GM12878 (cell line): ENCODE measurements at places on chromosomes 11 and 22.

DNA sequence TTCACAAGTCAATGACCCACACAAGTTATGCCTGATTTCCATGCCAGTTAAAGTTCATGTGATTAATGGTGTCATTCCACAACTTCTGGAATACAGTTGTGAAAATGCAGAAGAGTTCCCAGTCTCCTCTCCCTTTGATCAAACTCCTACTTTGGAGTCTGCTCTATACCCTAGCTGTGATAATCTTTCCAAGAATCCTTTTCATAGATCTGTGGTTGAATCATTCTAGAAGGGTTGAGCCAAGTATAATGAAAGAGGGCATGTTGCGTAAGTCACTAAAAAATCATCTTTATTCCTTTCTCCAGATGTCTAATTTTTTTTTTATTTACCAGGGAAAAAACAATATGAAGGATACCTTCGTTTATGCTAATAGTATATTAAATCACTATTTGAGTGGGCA is 89.7 kb upstream of the CARD18 start:
- no peaks in the 10 kb centered on the region for H3K36me3 ChIP-seq
- H3K27me3 ChIP-seq = no peaks in the 10 kb centered on the region
- DNase-seq = no peak

DNA sequence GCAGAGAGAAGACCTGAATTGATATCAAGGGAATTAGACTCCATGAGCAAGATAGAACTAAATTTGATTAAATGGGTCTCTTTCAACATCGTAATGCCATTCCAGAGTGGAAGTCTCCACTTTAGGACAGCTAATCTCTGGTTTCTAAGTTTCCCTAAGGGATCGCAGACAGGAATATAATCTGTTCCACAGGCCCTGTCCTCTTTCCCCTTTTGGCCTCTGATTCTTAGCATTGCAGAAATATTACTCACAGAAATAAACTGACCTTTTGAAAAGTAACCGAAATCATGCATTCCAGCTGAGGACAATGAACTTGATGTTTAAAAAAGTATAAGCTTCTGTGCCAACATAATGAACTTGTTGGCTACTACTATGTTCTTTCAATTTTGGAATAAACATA is 227.8 kb downstream of the ETS1 start:
- no peak for DNase-seq
- H3K27ac ChIP-seq = no peak overlapping the region
- no peaks in the 10 kb centered on the region for H3K4me1 ChIP-seq
- no peaks in the 10 kb centered on the region for H3K27me3 ChIP-seq
- H3K36me3 ChIP-seq = no peaks in the 10 kb centered on the region
- no peak overlapping the region for H3K4me3 ChIP-seq

DNA sequence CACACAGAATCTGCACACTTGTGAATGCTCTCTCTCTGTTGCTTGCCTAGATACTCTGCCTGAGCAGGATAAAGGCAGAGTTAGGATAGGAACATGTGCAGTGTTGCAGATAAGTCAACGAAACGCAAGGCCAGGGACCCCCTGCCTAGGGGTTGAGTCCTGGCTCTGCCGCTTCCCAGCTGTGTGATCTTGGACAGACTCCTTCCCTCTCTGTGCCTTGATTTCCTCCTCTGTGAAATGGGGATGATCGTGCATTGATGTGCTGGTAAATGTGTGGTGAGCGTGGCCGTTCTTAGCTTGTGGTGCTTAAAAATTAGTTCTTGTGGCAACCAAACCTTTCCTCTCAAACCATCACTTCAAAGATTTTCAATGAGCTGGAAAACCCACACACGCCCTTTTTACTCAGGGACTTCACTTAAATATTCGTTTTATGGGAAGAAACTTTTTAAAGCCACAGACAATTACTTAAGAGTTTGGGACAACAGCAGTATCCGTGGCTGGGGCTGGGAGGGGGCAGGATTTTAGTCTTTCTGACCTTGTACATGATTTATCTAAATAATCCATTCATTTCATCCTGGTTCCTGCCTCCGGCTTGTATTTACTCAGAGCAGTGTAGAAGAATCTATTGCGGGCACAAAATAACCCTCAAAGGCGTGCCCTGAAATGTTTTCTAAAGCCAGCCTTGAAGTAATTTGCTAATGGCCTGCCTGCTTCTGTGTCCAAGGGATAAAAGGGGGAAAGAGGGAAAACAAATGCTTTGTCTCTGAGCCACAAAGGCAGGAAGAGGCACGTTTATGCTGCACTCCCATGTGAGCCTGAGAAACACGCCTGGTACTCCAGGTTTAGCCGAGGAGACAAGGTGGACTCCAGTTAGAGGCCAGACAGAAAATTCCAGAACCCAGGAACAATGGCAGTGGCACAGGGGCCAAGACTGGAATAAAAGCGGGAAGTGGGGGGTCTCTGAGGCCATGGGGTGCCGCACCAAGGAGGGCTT is 85.0 kb upstream of the CRYBB3 start:
- no peaks in the 10 kb centered on the region; the same call in 1 of the 2 replicates for H3K27me3 ChIP-seq
- no peaks in the 10 kb centered on the region; the same call in 1 of the 2 replicates for H3K36me3 ChIP-seq
- DNase-seq = no peak
- no peak overlapping the region for H3K27ac ChIP-seq
- H3K4me1 ChIP-seq = no peaks in the 10 kb centered on the region

- H3K27ac ChIP-seq = no peak overlapping the region
- H3K4me1 ChIP-seq = no peaks in the 10 kb centered on the region
- no peaks in the 10 kb centered on the region for H3K36me3 ChIP-seq
- no peak for DNase-seq
- H3K27me3 ChIP-seq = no peaks in the 10 kb centered on the region
Measured at GRCh38 chr22:33512908-33513307, 407.4 kb downstream of the LARGE1 start.

DNA sequence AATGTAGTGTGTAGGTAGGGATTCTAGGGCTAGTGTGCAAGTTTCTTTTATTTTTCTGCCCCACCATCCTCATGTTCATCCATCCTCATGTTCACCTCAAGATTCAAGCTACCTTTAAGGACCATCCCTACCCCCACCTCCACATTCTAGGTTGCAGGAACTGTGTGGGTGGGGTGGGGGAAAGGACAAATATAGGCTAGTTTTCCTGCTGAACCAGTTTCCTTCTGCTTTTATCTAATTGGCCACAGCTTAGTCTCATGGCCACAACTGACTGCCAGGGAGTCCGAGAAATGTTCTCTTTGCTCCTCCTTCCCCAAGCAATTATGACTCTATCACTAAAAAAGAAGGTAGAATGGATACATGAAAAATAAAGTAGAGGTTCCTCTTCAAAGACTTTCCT is 179.0 kb upstream of the LARGE1 start:
- no peaks in the 10 kb centered on the region for H3K4me1 ChIP-seq
- no peaks in the 10 kb centered on the region for H3K36me3 ChIP-seq
- H3K27me3 ChIP-seq = no peaks in the 10 kb centered on the region
- no peak for DNase-seq
- no peak overlapping the region for H3K4me3 ChIP-seq

DNA sequence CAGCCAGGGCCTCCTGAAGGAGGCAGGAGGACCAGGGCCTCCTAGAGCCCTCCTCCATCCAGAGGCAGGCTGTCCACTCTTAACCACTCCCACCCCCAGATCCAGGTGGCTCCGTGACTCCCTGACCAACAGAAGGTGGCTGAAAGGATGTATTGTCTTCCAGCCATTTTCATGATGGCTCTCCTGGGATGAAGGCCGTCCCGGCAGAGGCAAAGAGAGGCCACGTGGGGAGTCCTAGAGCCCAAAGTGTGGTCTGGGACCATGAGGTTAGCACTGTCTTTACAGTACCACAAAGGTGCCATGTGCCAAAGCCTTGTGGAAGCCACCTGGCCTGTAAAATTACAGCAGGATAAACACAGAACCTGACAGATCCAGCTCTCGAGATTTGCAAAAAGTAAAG is 42.3 kb downstream of the DUSP8 start:
- no peak overlapping the region for H3K4me3 ChIP-seq
- no peak overlapping the region for H3K27ac ChIP-seq
- H3K27me3 ChIP-seq = no peaks in the 10 kb centered on the region
- no peak for DNase-seq

DNA sequence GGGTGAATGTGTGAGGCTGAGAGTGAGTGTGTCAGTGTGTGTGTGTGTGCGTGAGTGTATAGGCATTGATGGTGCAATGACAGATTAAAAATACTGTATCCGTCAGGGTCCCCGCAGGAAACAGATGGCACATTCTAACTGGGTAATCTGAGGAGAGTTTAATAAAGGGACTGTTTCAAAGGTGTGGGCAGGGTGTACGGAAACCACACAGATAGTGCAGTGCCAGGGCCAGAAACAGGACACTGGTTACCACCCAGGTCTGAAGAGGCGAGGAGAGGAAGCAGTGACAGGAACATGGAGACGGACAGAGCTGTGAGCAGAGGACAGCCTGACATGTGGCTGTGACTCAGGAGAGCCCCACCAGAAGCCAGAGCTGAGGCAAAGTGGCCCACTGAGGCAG is 16.5 kb downstream of the P2RX3 start:
- DNase-seq = no peak
- no peaks in the 10 kb centered on the region; the same call in 1 of the 2 replicates for H3K27me3 ChIP-seq
- H3K27ac ChIP-seq = no peak overlapping the region
- H3K4me3 ChIP-seq = no peak overlapping the region
- H3K36me3 ChIP-seq = no peaks in the 10 kb centered on the region
- H3K4me1 ChIP-seq = no peaks in the 10 kb centered on the region

GRCh38 chr11:112610996-112611750 is 350.0 kb upstream of the NCAM1 start:
- peaks cover 12% of the 10 kb centered on the region for H3K4me1 ChIP-seq
- no peaks in the 10 kb centered on the region for H3K27me3 ChIP-seq
- no peak overlapping the region for H3K4me3 ChIP-seq
- DNase-seq = no peak
- H3K27ac ChIP-seq = no peak overlapping the region

GRCh38 chr22:42452916-42453315 is 20.7 kb upstream of the NFAM1 start:
- no peak overlapping the region for H3K27ac ChIP-seq
- no peak overlapping the region for H3K4me3 ChIP-seq
- peaks cover 6% of the 10 kb centered on the region for H3K4me1 ChIP-seq

- no peak overlapping the region for H3K27ac ChIP-seq
- no peak overlapping the region for H3K4me3 ChIP-seq
- no peaks in the 10 kb centered on the region for H3K36me3 ChIP-seq
- no peak for DNase-seq
- H3K4me1 ChIP-seq = no peaks in the 10 kb centered on the region
Measured at GRCh38 chr11:116513894-116514293, 258.9 kb downstream of the BUD13 start.

- no peak overlapping the region for H3K4me3 ChIP-seq
- H3K4me1 ChIP-seq = peaks cover 13% of the 10 kb centered on the region
- no peak overlapping the region for H3K27ac ChIP-seq
- H3K27me3 ChIP-seq = no peaks in the 10 kb centered on the region
- H3K36me3 ChIP-seq = no peaks in the 10 kb centered on the region
Measured at GRCh38 chr11:45028911-45029682, 78.4 kb upstream of the TP53I11 start.

- no peak overlapping the region for H3K27ac ChIP-seq
- no peak overlapping the region for H3K4me3 ChIP-seq
- no peaks in the 10 kb centered on the region for H3K36me3 ChIP-seq
- no peaks in the 10 kb centered on the region for H3K4me1 ChIP-seq
Measured at GRCh38 chr11:112965656-112966055, 4.4 kb downstream of the NCAM1 start.

DNA sequence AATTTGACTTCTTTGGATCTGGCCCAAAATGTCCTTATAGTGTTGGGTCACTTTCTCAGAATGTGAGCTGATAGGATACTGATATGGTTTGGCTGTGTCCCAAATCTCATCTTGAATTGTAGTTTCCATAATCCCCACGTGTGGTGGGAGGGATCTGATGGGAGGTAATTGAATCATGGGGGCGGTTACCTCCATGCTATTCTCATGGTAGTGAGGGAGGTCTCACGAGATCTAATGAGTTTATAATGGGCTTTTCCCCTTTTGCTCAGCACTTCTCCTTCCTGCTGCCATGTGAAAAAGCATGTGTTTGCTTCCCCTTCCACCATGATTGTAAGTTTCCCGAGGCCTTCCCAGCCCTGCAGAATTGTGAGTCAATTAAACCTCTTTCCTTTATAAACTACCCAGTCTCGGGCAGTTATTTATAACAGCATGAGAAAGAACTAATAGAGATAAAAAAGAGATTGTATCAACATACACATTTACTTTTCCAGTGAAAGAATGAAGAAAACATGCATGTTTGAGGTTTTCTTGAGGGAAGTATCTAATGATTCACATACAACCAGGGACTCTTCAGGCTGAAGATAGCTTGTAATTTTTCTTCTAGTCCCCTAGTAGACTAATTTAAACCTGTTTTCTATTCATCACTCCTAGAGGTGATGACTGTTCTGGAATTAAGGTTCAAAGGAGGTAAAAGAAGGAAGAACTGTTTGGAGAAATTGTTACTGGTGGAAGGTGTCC is 17.3 kb upstream of the CSTF3 start:
- no peaks in the 10 kb centered on the region for H3K4me1 ChIP-seq
- H3K36me3 ChIP-seq = no peaks in the 10 kb centered on the region
- H3K27ac ChIP-seq = no peak overlapping the region
- H3K4me3 ChIP-seq = no peak overlapping the region

- no peaks in the 10 kb centered on the region for H3K27me3 ChIP-seq
- no peaks in the 10 kb centered on the region for H3K36me3 ChIP-seq
- no peaks in the 10 kb centered on the region for H3K4me1 ChIP-seq
- H3K27ac ChIP-seq = no peak overlapping the region
- no peak for DNase-seq
Measured at GRCh38 chr11:110472858-110473257, 43.1 kb downstream of the FDX1 start.

- no peaks in the 10 kb centered on the region for H3K4me1 ChIP-seq
- no peak overlapping the region for H3K27ac ChIP-seq
- H3K36me3 ChIP-seq = no peaks in the 10 kb centered on the region
- no peak overlapping the region for H3K4me3 ChIP-seq
Measured at GRCh38 chr11:12413141-12414052, 36.0 kb downstream of the PARVA start.

DNA sequence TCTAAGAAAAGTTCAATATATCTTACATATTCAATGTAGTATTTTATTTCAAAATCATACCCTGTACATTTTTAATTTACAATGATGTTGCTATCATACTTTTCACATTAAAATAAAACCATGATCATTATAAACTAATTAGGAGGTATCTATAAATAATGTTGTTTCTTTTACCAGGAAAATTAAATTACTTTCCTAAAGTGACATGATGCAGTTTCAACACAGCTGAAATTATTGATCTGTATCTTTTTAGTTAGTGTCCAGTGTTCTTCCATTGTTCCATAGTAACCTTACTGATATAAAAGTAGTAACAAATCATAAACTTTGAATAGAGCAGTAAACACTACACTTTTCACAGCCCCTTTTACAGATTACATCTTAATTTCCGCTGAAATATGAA is 29.7 kb downstream of the GRIA4 start:
- H3K36me3 ChIP-seq = no peaks in the 10 kb centered on the region
- no peaks in the 10 kb centered on the region for H3K4me1 ChIP-seq
- no peaks in the 10 kb centered on the region for H3K27me3 ChIP-seq

- H3K4me3 ChIP-seq = no peak overlapping the region
- H3K36me3 ChIP-seq = no peaks in the 10 kb centered on the region
- no peaks in the 10 kb centered on the region for H3K27me3 ChIP-seq
Measured at GRCh38 chr11:98964146-98964545, 56.6 kb upstream of the CNTN5 start.
